CD4-positive, alpha-beta T cell treated with Interferon gamma for 1 hour (primary cell): ENCODE measurements at places on chromosomes 2 and 18.

DNA sequence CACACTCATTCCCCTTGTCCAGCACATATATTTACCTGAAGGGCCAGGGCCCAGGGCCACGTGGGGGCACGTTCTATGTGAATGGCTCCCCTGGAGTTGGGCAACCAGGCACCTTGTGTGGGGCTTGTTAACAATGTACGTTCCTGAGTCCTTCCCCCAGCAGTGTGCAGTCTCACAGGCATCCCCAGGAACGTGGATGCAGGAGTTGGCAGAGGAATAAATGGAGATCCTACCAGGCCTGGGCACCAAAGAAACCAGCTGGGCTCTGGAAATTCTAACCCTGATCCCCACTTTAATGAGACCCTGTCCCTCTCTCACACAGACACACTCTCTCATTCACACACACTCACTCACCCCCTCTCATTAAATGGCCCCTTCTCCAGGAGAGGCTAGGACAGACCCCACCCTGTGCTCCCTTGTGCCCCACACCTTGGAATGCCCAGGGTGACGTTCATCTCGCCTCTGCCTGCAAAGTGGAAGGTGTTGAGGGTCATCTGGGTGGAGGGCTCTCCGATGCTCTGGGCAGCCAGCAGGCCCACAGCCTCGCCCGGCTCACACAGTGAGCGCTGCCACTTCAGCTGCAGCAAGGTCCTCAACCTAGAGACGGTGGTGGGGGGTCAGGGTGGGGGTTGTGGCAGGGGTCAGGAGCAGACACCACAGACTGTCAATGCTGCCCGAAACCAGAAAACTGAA is 65.6 kb downstream of the POLR1A start:
- no peak for DNase-seq

DNA sequence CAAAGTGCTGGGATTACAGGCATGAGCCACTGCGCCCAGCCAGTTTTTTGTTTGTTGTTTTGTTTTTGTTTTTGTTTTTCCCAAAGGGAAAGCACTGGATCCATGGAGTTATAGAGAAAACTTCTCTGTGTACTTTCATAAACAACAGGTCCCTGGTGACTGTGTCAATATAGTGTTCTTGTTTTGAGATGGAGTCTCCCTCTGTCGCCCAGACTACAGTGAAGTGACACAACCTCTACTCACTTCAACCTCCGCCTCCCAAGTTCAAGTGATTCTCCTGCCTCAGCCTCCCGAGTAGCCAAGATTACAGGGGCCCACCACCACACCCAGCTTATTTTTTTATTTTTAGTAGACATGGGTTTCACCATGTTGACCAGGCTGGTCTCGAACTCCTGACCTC is 16.5 kb downstream of the USP34 start:
- no peak for DNase-seq

DNA sequence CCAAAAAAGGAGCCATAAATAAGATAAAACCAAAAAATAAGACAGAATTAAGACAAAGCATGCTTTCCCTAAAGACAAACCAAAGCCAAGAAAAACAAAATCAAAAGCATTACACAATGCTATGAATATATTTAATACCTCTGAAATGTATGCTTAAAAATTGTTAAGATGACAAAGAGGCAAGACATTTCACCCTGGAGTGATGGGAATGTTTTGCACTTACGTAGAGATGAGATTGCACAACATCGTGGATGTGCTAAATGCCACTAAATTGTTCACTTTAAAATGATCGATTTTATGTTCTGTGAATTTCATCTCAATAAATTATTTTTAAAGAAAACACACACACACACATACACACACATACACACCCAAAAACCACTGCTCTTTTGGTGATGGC is 386.6 kb upstream of the KLHL29 start:
- DNase-seq = no peak

DNA sequence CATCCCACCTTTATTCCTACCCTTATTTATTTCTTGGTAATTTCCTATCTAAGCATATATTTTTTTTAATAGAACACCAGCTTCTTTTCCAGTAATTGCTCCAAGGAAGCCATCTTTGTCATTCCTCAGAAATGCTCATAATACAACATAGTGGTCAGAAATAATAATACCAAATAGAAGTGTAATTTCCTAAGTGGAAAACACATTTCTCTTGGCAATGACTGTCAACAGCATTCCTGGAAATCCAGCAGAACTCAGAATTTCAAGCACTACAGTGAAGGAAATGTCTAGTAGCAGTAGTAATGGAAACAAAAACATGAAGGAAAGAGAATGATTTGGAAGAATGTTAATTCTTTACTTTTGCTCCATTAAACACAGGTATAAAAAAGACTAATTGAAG is 56.6 kb downstream of the GDF7 start:
- DNase-seq = no peak

DNA sequence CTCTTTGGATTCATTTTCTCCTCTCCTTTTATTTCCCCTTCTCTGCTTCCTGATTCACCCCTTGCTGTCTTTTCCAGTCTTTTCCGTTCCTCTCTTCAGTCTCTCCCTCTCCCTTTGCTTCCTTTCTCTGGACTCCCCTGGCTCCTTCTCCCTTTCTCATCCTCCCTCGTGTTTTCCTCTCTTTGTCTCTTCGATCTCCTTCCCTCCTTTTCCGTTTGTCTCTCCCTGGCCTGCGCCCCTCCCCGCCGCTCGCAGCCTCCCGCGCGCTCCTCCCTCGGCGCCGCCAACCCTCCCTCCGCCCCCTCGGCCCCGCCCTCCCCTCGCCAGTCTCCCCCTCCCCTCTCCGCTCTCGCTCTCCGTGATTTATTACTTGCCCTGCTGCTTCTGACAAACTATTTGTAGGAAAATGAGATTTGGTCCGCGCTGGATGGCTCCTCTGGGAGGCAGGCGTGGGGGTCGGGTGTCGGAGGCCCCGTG is 46.0 kb upstream of the PAX8 start:
- peak; percentile 2 for DNase-seq

DNA sequence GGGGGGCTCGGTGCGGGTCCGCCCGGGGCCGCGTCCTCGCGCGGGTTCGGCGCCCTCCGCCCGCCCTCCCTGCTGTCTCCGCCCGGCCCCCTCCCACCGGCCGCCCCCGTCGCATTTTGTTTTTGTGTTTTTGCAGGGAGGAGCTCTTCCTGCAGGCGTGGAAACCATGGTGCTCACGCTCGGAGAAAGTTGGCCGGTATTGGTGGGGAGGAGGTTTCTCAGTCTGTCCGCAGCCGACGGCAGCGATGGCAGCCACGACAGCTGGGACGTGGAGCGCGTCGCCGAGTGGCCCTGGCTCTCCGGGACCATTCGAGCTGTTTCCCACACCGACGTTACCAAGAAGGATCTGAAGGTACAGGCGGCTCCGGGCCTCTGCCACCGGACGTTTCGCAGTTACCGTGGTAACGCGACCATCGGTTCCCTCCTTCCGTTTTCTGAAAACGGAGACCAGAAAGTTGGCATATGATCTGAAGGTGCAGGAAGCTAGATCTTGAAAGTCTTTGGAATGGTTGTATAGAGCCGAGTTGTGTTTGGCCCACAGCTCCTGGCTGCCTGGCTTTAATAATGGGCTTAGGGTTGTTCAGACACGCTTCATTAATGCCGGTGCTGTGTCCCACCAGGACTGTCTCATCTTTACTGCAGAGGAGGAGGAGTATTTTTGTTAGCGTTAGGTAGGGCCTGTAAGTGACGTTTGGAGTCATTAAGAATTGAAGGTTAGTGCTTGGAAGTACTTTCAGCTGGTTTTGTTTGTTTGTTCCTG is 891 bp downstream of the KDM3A start:
- DNase-seq = peak; percentile 62
